Glutamatergic neuron (in vitro differentiated cells): ENCODE measurements at places on chromosomes 7 and 10.

GRCh38 chr10:97686301-97686961, 610 bp downstream of the AVPI1 start:
- DNase-seq, result no peak

- no peak for DNase-seq
Observed at GRCh38 chr10:15742836-15743235, 23.1 kb upstream of the ITGA8 start.

DNA sequence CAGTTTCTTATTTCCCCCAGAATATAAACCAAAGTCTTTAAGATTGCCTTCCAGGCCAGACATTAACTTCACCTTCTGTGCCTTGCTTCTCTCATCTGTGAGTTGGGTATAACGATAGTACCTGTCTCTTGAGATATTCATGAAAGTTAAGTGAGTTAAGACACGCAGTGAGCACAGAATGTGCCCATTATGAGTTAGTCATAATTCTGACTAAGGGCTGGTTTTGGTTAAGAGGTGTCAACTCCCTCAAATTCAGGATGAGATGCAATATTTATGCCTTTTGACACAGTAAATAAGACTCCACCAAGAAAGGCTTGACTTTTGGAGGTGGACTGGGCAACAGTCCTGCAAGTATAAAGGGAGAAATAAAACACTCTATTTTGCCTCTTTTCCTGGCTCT, 528.7 kb upstream of the IGFBP3 start:
- DNase-seq, result no peak

DNA sequence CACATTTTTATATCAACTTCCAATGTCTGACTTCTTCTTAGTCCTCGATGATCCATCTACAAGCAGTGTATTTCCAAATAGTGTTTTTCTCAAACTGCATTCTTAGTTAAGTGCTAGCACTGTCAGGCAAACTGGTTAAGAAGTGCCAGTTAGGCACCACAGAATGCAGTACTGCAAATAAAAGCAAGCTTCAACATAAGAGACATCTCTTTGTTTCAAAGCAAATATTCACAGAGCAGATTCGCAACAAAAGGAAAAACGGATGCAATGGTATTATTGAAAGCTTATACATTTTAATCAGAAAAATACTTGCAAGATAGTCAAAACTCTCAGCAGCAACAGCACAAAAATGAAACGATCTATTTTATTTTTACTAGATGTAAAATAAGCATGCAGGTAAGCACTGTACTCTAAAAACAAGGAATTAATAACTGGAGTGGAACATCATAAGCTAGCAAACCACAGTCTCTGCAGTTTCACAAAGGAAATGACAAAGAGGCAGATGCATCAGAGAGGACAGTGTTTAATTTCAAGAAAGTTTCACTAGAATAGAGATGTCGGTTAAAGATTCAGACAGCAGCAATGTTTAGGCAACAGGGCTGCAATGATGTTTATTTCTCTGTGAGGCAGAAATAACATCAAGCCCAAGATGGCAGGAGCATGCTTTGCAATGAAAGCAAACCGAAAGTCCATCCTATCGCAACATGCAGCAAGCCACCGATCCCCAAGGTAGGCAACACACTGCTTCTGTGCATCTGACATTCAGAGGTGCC, 82.0 kb downstream of the FGFR2 start:
- no peak for DNase-seq

DNA sequence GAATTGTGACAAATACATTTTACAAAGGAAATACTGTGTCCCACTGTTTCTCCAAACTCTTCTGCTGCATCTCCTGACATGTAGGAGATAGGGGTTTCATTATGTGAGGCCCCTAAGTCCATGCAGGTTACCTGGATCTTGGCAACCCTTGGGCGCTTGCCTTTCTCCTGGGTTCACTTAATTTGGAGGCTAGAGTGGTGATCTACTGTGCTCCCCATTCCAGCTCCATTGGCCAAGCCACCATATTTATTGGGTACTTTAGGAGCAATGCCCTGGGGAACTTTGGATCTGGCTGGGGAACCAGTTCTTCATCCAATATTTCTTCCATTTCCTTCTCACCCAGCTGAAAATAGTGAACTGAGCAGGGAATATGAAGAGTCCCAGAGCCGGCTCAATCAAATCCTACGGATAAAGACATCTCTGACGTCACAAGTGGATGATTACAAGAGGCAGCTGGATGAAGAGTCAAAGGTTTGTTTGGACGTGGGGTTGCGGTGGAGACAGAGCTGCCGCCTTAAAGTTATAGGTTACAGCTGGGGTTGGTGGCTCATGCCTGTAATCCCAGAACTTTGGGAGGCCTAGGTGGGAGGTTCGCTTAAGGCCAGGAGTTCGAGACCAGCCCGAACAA, 18.5 kb downstream of the MYH16 start:
- no peak for DNase-seq

GRCh38 chr10:80516506-80517075, 21.1 kb upstream of the SH2D4B start:
- DNase-seq, result no peak

DNA sequence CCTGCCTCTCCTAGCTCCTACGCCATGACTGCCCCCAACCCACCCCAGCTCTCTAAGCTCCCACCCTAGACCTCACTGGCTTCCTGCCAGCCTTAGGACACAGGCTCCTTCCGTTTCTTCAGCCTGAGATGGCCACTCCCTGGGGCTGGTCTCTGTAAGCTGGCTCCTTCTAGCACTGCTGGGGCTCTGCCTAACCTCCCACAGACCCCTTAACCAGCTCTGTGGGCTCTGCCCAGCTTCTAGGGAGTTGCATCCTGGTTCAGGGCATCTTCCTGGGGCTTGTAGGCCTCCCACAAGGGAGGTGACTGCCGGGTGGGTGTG, 478.6 kb upstream of the KLF6 start:
- DNase-seq, result no peak

DNA sequence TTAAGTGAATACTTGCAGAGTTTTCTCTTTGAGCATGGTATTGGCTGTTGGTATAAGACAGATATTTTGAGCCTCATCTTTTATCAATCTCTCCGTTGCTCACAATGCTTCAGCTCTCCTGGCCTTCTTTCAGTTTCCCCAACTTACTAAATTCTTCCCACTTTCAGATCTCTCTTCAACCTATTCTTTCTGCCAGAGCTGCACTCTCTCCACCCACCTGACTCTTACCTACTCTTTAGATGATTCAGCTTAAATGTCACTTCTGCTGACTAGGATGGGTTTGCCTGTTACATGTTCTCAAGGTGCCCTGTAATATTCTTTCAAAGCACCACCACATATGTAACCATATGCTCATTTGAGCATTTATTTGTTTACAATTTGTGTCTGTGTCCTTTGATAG, 1.6 kb downstream of the EXOSC1 start:
- no peak for DNase-seq

DNA sequence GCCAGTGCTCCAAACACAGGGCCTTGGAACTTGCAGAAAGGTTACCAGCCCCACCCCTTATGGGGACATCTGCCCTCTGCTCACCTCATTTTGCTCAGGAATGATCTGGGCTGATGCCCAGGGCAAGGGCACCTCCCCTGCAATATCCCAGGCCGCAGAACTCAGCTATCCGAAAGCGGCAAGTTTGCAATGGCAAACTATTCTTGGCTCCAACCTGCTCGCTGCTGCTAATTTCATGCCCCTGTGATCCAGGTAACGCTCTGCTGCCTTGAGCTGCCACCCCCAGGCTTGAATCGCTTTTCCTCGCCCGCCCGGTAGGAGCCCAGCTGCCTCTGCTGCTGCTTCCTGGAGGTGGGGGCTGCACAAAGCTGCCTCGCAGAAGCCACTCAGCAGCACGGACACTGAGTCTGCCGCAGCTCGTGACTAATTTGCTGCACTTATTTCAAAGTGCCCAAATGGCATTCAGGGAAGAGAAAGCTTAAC, 18.2 kb downstream of the SLC29A3 start:
- DNase-seq, result no peak

- DNase-seq, result no peak
Observed at GRCh38 chr10:86413046-86413728, 46.6 kb upstream of the GRID1 start.

GRCh38 chr10:84348860-84349259, 20.5 kb downstream of the CCSER2 start:
- DNase-seq, result no peak

GRCh38 chr10:132876131-132876860, 66.1 kb downstream of the CFAP46 start:
- DNase-seq, result no peak

- no peak for DNase-seq
Observed at GRCh38 chr10:34507217-34507616, 307.9 kb downstream of the PARD3 start.

- DNase-seq, result no peak
Observed at GRCh38 chr7:101172854-101173751, 7.0 kb downstream of the NAT16 start.

GRCh38 chr10:119139464-119140067, 25.9 kb downstream of the SFXN4 start:
- DNase-seq, result peak; percentile 64

GRCh38 chr7:24504040-24504439, 69.2 kb upstream of the PALS2 start:
- DNase-seq, result no peak

- no peak for DNase-seq
Observed at GRCh38 chr7:28573059-28573553, 160.8 kb downstream of the CREB5 start.
